T-cell (primary cell): ENCODE measurements at places on chromosomes 6 and 20.

- DNase-seq: peak; percentile 17
These were observed 180.3 kb downstream of the CDH26 start for GRCh38 chr20:60138256-60139220.

DNA sequence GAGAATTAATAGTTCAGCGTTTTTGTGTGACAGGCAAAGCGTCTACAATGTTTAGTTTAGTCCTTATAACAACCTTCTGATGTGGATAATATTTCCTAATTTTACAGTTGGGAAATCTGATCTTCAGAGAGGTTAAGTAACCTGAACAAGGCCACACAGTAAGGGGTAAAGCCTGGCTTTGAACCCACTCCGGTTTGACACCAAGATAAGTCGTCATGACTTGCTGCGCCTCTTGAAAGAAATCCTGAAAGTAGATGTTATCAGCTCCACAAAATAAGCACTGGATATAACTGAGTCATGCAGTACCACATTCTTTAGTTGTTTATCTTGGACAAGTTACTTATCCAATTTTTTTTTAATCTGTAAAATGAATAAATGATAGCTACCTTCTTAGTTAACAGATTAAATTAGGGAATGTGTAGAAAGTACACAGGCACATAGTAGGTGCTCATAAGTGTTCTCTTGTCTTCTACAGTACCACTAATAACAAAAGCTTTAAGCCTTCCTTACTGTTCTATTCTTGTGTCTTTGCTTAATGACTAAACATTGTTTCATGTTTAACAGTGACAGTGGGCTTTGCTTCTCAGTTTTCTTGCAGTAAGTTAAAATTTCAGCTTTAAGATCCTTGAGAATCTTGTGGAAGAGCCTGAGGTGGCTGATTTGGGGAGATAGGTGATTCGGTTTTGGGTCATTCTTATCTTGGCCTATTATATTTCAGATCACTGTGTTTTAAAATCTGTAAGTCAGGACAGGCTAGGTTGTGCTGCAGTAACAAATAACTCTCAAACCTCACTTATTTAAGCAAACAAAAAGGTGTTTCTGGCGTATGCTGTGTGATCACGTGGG is 2.1 kb downstream of the HIVEP1 start:
- DNase-seq: no peak

- no peak for DNase-seq
These were observed 622 bp downstream of the SS18L1 start for GRCh38 chr20:62143957-62144825.

DNA sequence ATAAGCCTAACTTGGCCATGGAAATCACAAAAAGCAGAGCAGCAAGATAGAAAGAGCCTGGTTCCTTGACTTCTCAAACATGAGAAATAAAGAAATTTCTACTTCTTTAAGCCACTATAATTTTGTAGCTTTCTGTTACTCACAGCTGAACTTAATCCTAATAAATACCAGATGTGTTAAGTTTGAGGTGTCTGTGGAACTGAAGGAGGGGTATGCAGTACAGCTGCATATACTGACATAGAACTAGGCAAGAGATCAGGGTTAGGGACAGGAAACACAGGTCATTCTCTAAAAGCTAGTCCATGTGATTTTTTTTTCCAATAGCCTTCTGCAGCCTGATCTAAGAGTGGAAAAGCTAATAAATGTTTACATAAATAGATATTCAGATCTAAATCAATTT is 123.9 kb downstream of the COL12A1 start:
- no peak for DNase-seq

DNA sequence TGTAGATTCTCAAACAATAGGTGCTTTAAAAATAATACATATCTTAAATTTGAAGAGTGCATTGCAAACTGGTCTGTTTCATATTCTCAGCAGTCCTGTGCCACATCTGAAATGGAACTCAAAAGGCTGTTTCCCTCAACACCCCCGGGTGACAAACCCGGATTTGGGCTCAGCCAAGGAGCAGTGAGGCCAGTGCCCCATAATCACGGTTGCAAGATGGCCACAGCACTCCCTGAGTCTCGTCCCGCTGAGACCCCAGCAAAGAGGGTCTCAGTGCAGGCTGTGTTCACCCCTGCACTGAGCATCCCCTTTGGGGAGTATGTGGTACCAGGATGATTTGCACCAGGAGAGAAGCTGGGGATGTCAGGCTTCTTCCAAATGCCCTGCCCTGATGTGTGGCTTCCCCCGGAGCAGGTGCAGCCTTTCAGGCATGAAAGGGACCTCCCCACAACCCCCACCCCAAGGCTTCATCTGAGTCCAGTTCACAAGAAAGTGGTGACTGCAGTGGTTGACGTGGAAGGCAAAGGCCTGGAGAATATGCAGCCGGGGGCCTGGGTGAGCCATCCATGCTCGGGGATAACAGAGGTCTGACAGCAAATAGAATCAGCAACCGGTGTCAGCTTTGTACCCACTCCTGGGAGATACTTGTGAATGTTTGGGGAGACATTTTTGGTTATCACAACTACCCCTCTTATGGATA is 202.9 kb downstream of the SYNDIG1 start:
- DNase-seq: no peak

DNA sequence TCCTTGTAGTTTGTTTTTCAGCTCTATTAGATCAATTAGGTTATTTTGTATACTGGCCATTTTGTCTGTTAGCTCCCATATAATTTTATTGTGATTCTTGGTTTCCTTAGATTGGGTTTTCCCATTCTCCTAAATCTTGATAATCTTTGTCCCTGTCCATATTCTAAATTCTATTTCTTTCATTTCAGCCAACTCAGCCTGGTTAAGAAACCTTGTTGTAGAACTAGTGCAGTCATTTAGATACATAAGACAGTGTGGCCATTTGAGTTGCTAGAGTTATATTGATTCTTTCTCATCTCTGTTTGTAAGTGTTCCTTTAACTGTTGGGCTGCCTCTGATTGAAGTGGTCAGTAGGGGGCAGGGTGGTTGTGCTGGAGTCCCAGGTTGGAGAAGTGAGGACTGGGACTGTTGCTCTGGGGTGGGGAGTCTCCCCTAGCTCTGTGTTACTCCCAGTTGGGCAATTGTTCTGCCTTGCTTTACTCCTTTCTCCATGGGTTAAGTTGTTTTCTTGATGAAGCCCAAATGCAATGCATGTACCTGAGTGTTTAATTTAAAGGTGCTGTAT is 98.8 kb upstream of the NRN1 start:
- no peak for DNase-seq

DNA sequence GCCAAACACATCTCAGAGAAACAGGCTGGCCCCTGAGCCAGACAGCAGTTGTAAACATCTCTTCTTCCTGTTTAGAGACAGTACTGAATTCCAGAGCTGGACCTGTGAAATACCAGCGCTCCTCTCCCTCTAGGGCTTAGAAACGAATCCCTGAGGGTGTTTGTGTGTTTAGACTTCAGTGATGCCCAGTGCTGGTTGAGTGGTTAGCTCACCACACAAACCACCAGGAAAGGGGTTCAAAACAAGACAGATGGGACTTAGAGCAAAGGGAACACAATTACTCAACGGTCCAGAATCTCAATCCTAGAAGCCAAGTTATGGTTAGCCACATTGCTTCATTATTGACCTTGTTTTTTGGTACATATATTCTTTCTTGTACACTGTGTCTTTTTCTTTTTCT is 108.7 kb upstream of the TMEM170B start:
- no peak for DNase-seq

DNA sequence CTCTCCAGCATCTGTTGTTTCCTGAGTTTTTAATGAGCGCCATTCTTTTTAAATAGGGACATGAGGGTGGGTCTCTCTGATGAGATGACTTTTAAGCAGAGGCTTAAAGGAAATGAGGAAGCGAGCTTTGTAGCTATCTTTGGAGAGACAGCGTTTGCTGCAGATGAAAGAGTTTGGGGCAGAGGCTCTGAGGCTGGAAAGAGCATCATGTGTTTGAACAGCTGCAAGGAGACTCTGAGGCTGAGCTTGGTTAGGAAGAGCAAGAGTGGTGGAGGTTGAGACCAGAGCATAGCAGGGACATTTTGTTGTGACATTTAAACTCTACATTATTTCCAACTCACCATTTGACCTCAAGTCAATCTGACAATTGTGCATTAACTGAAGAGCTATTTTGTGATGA is 38.3 kb upstream of the TMX4 start:
- DNase-seq: no peak

DNA sequence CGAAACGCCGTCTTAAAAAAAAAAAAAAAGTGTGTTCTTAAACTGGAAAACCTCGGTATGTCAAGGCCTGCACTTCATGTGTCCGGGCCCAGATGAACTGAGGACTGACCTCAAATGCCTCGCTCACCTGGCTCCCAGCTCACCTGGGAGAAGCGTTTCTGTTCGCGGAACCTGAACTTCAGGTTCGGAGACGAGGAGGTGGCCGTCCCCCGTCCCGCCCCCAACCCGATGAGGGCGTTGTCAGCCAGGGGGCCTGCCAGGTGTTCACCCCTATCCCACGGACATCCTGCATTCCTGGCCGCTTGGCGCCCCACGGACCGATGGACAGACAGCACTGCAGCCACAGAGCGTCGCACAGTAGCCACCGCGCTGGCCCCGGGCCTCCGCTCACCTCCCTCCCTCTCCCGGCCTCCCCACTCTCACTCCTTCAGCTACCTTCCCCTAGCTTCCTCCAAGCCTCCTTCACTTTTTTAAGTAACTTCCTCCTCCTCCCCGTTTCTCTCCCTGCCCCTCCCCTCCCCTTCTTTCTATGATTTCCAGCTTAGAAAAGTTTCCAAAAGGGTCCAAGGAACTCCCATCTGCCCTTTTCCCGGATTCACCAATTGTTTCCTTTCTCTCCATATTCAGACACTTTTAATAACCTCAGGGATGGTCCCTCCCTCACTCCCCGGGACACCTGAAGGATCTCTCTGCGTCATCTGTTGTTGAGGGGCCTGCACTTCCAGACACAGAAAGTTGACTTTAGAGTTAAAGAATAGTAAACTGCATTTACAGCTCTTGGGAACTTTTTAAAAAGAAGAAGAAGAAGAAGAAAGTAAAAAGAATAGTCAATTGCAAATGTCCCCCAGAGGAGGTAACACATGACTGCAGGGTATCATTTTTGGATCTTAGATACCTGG is 22.7 kb upstream of the MCM3 start:
- DNase-seq: no peak

GRCh38 chr6:10307476-10307875 is 107.4 kb downstream of the TFAP2A start:
- DNase-seq: no peak

DNA sequence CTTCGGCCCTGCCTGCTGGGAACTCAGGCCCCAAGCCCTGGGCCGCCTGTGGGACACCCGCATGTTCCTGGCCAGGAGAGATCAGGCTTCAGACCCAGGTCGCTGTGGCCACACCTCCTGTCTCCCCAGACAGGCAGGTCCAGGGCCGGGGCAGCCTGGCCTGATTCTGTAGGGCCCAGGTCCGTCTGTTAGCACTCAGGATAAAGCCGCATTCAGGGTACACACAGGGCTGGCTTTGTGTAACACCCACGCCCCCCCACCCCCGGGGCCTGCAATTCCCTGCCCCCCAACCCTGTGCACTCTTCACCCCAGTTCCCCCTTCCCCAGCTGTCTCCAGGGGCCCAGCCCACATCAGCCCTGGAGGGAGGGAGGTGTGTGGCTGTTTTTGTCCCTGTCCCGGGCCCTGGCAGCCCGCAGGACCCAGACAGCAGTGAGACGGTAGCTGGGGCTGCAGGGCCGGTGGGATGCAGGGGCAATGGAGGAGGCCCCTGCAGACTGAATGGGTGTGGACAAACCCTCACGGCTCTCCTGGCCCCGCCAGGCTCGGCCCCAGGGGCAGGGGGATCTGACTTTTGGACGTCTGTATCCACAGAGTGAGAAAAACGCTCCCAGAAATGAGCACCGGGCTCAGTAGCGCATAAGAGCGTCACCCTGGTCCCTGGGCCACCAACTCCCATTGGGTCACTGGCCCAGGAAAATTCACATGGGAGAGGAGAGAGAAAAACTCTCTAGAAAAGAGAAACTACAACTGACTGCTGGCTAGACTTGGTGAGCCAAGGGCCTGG is 42.4 kb upstream of the ZBP1 start:
- DNase-seq: no peak

DNA sequence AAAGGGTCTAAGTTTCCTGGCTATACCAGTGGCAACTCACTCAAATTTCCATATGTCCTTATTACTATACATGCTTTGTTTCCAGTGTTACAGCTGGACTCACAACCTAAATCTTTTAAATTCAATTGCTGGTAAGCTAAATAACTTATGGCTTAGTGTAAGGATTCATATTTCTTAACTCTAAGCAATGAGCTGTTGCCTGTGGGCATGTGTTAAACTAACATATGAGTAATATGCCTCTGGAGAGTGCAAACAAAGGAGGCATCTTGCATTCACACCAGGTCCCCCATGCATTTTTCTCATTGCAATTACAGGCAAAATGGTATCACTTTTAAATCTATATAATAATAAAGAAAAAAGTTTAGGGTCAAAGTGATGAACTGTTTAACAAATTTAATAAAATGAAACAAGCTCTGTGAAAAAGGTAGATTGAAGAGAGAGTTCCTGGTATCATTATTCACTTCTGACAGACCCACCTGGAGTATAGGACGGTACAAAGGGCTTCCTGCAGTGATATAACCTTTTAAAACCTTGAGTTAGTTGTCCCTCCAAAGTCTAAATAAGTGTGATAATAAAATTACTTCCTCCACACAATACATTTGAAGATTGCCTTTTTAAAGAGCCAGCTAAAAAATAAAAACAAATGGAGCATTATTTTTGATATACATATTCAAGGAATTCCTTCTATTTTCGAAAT is 57.6 kb upstream of the HMGCLL1 start:
- no peak for DNase-seq

DNA sequence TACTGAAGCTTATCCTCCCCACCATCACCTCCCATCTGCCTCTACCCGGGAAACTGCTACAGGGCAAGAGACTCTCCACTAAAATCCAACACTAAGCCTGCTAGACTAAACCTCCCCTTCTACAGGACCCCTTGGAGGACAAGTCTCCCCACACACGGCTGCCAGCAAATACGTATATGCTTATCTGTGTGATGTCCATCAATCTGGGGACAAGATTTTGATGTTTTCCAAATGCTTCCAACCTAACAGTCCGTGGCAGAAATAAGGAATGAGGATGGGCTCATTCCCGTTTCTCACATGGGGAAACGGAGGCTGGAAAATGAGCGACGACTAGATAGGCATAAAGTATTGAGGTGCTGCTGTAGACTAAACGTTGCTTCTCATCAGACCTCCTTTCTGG is 1.8 kb downstream of the KCNK5 start:
- no peak for DNase-seq

DNA sequence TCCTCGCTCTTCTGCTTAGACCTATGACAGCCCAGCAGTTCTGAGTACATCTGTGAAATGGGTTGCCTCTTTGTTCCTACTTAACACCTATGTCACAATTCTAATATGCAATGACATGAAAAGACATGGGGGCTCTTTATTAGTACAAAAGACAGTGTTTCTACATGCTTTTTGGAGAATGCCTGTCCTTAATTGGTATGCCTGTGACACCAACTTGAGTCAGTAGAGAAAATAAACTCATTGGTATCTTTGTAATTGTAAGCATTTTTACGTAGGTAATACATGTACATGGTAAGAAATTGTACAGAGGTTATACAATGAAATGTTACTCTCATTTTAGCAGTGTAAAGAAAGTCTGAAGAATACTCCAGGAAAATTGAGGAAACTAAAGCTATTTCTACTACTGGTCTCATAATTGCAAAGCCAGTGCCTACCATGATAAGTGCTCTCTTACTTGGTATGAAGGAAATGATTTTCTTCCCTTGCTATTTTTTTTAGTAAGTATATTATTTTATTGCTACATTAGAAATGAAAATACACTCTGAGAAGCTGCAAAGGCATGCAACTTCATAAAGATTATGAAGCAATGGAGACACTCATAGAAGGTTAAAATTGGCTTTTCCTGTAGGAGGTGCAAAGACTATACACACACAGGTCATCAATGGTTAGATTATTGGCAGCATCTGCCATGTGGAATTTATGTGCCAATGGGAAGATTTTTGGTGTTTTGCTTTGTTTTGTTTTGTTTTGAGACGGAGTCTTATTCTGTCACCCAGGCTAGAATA is 4.9 kb upstream of the EEF1A1 start:
- no peak for DNase-seq
